ENCODE measurements at places on chromosomes 7 and 10. TPM values are rescaled to one million over a fixed set of nuclear protein-coding genes. Genes with fewer than 3 reads are reported as not detected.

Gene ASZ1
- not detected for polyA plus RNA-seq

Gene EPHA1
- 6.9 TPM for polyA plus RNA-seq

Gene HOXA5
- 19.4 TPM for polyA plus RNA-seq

DNA sequence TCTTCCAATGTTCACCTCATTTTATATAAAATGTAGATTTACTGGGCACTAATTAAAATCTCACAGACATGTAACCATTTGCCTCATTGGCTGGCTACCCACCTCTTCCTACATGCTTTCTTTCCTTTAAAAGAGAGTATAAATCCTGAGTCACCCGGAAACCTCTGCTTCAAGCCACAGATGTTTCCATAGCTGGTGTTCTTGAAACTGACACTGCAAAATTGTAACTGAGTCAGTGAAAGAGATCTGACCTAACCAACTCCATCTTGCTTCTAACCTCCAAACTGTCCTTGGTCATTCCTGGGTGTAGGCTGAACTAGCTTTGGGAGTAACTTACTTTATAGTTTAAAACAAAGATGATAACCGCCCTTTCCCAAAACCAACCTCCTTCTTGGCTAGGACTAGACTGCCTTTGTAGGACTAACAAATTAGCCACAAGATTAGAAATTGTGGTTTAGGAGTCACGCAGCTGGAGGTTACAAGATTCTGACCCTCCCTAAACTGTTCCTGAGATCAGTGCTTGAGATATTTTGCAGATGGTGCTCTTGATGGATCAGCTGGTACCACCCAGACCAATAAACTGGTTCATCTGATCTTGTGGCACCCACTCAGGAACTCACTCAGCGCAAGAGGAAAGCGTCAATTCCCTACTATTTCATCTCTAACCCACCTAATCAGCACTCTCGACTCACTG, 33.5 kb downstream of the SVOPL start:
- no peak for DNase-seq

DNA sequence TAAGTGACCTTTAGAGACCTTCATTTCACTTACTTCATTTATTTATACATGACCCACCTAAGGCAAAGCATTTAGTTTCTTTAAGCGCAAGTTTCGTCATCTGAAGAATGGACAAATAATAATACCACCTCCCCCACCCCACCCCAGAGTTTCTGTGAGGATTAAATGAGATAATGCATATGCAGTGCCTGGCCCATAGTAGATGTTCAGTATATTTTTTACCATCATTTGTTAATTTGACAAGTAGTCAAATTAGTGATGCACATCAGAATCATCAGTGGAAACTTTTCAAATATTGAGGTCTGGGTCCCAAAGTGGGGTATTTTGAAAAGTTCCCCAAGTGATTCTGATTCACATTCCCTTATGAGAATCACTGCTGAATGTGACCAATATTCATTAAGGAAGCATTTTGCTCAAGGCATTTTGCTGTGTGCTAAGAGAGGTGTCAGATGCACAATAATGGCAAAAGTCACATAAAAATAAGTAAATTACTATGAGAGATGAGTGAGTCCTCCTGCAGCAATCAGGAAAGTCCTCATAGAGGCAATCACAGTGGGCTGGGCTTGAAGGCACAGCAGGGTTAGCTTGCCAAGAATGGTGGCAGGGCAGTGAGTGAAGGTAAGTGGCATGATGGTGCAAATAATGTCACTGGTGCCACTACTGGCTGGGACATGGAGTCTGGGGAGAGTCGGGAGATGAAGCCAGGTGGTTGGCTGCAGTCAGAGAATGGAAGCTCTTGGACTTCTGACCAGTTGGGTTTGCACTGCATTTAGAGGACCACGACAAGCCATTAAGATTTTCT, 244.1 kb downstream of the PTEN start:
- no peak for DNase-seq

DNA sequence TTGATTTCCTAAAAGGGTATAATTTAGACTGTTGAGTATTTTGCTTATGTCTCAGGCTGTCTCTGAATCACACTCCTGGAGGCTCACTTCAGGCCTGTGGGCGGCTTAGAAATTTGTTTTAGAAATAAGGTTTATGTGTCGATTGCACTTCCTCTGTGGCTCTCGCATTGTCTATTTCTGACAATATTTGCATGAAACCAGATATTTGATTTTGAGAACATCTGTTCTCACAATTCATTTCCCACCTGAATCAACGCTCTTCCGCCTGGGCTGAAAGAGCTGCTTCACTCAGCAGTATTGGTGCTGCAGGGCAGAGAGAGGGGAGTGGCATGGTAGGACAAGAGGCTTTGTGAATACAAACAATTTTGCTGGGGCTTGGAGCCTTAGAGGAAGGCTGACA, 262.0 kb downstream of the ADRA2A start:
- no peak for DNase-seq

DNA sequence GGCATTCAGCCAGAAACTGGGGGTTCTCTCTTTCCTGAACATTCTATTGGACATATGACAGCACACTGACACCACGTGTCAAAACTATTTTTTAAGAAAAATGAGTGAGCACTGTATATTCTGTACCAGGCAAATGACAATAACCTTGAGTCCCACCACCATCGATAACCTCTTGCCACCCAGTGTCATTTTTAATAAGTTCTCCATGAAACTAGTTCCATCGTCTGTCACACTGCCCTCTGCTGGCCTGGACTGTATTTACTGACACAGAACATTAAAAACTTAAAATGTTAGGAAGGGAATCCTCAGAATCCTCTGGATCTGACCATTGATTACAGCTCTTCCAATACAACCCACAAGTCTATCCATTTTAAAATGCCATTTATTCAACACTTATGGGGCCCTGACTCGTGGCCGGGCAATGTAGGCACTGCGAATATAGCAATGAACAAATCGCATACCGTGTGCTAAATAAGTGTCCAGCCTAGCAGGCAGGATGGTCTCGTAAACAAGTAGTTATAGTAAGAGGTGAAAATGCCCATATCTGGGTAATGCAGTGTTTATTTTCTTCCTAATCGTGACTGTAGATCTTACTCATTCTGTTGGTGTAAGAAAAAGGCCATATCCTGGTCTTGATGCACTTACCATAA, 35.9 kb upstream of the CACNB2 start:
- no peak for DNase-seq

GRCh38 chr7:135262623-135263320, 29.1 kb downstream of the STRA8 start:
- DNase-seq = no peak
